T-helper 2 cell treated with Interferon-gamma antibody and Interleukin-4, amounts not matched to agents 5 μg/mL and 100 μg/mL, for 36 hours (primary cell): ENCODE measurements at places on chromosomes 4 and X.

- no peak for DNase-seq
Measured at GRCh38 chr4:143700046-143700415, 444 bp downstream of the FREM3 start.

- no peak for DNase-seq
Measured at GRCh38 chr4:187304133-187304532, 580.5 kb upstream of the FAT1 start.

GRCh38 chrX:119071381-119071780 is 1.4 kb upstream of the CT47C1 start:
- DNase-seq = no peak

DNA sequence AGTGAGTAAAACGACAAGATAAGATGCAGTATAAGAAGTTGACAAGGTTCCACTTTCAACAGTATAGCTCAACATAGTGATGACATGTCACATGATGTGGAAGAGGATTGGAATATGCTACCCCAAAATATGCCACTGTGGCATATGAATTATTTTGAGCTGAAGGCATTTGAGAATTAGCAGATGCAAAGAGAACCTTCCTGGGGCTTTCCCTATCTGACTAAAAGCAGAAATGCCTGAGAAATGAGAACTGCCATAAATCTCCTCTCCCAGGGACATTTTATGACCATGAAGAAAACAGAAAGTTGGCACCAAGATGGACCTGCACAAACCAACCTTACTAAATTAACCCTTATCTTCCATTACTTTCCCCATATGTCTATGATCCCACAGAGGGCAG is 24.8 kb downstream of the CDKN2AIP start:
- DNase-seq = no peak

- no peak for DNase-seq
Measured at GRCh38 chrX:65451663-65452062, 82.9 kb downstream of the LAS1L start.

DNA sequence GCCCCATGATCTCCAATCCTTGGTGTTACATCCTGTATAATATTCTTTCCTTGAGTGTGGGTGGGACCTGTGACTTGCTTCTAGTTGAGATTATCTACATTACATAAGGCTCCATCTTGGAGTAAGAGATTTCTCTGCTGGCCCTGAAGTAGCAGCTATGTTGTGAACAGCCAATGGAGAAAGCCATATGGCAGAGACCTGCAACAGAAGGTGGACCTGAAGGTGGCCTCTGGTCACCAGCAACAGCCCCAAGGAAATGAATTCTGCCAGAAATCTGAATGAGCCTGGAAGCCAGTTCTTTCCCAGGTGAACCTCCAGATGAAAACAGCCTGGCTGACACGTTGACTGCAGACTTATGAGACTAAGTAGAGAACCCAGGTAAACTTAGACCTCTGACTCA is 2.3 kb upstream of the INTS6L start:
- no peak for DNase-seq

GRCh38 chr4:41569961-41570360 is 32.0 kb downstream of the LIMCH1 start:
- DNase-seq = no peak

GRCh38 chr4:7964890-7965662 is 25.4 kb upstream of the AFAP1 start:
- DNase-seq = no peak
